ENCODE measurements at places on chromosomes 7 and 10.

DNA sequence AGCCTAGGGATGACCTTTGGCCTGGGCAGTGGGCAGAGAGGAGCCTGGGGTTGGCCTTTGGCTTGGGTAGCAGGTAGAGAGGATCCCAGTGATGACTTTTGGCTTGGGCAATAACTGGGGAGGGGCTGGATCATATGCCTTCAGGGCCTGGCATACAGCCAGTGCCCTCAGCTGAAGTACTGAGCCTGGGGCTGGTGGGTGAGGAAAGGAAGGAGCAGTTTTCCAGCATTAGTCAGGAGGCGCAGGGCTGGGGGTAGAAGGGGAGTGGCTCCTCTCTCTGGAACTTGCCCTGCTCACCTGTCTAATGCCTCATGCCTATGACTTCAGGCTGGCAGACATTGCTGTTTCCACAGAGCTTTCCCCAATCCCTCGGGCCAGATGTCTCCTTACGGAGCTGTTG, 15.2 kb upstream of the COMTD1 start:
- DNase-seq: no peak

DNA sequence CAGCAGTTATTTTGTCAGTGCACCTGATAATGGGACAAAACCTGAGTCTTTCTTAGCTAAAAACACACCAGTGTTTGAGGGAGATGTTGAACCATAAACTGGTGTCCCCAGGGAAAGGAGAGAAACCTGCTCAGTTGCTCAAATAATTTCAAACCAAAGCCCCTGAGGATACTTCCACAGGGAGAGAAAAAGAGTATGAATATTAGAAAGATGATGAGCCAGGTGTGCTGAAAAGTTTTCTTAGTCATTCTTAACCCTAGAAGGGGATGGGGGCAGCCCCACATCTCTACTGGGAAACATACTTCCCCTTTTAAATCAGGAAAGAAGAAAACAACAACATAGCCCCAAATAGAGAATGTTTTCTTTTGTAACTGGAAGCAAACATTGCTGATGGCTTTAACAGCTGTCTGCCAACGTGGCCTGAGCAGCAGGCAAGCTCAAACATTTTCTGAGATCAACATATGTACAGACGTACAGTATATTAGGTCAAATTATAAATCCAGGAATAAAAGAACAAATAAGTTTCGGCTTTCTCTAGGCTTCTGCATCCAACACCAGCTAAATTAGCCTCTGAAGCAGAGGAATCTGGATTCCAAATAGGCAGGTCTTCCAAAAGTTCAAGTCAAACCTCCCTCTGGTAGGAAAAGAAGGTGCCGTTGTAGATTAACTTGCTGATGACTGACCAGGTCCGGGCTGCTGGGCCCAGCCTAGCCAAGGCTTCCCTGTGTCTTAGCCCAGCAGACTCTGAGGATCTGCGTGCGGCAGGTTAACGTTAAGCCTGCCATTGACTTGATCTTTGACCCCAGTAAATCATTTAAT, 30.5 kb upstream of the FBXW4 start:
- no peak for DNase-seq

- DNase-seq: no peak
These were observed 33.5 kb downstream of the FIGNL1 start for GRCh38 chr7:50416527-50417182.

GRCh38 chr10:92834986-92835385, 13.3 kb upstream of the EXOC6 start:
- DNase-seq: no peak

GRCh38 chr10:3679950-3680629, 104.9 kb downstream of the KLF6 start:
- no peak for DNase-seq

DNA sequence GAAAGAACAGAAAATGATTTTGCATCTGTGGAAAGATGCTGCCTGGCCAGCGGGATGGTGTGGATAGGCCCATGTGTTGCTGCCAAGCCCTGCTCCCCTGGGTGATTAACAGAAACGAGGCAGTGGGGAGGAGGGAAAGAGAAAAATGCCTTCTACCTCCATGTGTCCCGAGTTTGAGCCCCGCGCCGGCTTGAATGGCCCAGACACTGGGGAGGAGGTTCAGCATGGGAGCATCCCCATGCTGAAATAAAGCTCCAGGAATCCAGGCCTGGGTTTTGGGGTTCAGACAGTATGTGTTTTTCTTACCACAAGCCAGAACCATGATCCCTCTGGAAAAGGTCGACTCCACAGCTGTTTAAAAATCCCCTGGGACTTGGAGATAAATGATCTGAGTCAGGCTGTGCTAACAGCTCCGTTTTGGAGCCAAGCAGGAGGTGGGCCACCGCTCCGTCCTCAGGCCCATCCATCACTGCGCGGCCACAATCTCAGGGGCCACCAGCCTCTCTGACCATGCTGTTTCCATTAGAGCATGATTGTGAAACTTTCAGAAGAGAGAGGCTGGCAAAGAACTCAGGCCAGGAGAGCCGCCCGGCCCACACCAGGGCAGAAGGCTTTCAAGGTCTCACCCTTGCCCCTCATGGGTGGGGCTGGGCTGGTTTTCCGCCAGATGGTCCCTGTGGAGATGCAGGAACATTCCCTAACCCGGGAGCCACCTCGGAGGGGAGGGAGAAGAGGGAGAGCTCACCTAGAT, 299.7 kb downstream of the ZEB1 start:
- no peak for DNase-seq

DNA sequence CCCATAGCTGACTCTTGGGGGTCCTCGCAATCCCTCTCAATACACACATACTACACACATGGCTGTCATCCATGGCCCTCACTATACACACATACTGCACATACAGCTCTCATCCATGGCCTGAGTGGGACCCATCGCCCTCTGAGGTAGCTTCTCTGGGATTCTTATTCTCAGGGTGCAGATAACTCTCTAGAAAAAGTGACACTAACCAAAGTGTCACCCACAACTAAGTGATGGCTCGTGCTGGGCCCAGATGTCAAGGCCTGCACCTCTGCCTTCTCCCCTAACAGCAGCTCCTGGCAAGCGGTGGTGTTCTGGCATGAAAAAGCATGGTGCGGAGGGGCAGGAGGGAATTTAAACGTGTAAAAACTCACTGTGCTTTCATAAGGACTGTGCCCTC, 62.7 kb upstream of the ZPBP start:
- no peak for DNase-seq

- no peak for DNase-seq
These were observed 17.8 kb upstream of the INSIG1 start for GRCh38 chr7:155279787-155280445.

GRCh38 chr10:21494191-21495001, 31.1 kb downstream of the SKIDA1 start:
- no peak for DNase-seq

DNA sequence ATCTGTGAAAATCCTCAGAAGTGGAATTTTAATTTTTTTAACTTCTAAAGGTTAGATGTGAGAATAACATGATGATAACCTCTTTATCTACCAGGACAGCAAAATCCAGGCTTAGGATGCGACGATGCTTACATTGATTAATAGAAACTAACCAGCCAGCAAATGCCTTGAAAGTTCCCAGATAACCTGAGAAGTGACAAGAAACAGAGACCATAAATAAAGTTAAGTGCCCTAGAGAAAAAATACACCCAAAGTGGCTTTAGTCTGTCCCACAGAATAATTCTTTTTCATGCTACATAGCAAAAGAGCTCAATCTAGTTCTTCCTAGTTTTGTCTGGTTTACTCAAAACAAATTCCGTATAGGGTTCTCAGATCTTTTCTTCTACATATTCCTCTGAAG, 262.7 kb downstream of the WDR11 start:
- no peak for DNase-seq

DNA sequence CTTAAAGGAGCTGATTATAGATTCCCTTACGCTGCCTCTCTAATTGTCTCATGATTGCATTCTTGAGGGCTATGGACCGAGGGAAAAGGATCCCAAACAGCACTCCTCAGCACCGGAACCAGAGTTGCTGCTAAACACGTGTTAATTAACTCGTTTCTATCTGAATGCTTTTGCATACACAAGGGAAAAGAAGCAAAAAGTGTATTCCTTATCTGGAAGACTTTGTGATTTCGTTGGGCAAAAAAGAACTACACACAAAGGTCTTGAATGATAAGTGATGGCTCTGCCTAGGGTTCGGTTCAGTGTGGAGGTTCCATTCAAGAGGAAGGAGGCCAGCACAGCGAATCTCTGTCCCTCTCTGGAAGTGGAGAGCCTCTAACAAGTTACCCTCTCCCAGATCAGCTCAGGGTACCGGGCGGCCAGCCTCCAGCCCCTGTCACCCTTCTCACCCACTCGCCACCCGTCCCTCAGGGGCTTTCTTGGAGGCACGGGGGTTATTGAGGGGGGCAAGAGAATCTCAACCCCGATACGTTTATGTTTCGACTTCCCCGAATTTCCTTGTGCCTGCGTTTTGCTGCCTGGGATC, 515 bp upstream of the SLC4A2 start:
- no peak for DNase-seq

DNA sequence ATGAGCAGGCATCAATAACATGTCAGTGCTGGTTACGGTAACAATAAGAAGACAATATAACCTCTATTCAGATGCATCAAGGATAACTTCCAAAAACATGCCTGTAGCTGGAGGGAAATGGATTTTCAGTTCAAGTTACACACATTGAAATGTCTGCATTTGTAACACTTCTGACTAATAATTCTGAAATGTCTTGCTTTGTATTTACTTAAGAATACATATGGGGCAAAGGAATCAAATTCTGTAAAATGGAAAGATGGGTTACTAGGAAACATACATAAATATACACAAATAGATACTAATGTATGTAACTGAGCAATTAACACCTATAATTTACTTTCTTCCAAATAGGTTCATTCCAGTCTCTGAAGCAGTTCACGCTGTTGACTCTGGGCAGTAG, 18.6 kb upstream of the MTPN start:
- DNase-seq: no peak

GRCh38 chr10:125257521-125258108, 97.3 kb upstream of the CTBP2 start:
- no peak for DNase-seq

GRCh38 chr10:125060482-125060825, 99.9 kb downstream of the CTBP2 start:
- no peak for DNase-seq

DNA sequence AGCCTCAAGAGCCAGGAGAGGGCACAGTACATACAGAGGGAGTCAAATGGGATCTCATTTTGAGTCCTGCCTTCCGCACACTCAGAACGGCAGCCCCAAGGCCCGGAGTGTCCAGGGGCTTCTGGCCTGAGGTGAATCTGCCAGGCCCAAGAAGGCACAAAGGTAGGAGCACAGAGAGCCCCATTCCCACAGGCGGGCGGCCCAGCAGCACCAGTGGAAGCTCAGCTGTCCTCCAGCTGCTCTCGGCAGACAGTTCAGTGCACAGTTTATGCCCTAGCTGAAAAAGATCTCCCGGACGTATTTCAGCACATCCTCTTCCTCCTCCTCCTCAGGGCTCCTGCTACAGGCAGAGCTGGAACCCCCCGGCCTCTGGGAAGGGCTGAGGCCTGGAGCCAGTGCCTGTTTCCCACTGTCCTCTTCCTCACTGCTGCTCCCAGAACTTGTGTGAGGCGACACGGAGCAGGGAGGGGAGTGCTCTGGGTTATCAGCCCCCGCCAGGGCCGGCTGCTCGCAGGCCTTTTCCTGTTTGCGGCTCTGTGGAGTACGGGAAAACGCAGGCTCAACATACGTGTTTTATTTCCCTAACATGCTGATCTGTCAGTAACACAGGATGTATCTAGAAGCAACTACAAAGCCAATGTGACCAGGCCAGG, 4.0 kb downstream of the CYREN start:
- no peak for DNase-seq

- DNase-seq: no peak
These were observed 72.5 kb upstream of the AGR3 start for GRCh38 chr7:16954321-16954720.

GRCh38 chr7:140333223-140333622, 65.1 kb downstream of the SLC37A3 start:
- no peak for DNase-seq

DNA sequence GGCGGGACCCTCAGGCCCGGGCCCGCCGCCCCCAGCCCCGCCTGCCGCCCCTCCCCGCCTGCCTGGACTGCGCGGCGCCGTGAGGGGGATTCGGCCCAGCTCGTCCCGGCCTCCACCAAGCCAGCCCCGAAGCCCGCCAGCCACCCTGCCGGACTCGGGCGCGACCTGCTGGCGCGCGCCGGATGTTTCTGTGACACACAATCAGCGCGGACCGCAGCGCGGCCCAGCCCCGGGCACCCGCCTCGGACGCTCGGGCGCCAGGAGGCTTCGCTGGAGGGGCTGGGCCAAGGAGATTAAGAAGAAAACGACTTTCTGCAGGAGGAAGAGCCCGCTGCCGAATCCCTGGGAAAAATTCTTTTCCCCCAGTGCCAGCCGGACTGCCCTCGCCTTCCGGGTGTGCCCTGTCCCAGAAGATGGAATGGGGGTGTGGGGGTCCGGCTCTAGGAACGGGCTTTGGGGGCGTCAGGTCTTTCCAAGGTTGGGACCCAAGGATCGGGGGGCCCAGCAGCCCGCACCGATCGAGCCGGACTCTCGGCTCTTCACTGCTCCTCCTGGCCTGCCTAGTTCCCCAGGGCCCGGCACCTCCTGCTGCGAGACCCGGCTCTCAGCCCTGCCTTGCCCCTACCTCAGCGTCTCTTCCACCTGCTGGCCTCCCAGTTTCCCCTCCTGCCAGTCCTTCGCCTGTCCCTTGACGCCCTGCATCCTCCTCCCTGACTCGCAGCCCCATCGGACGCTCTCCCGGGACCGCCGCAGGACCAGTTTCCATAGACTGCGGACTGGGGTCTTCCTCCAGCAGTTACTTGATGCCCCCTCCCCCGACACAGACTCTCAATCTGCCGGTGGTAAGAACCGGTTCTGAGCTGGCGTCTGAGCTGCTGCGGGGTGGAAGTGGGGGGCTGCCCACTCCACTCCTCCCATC, 82.7 kb downstream of the PAX2 start:
- DNase-seq: no peak

DNA sequence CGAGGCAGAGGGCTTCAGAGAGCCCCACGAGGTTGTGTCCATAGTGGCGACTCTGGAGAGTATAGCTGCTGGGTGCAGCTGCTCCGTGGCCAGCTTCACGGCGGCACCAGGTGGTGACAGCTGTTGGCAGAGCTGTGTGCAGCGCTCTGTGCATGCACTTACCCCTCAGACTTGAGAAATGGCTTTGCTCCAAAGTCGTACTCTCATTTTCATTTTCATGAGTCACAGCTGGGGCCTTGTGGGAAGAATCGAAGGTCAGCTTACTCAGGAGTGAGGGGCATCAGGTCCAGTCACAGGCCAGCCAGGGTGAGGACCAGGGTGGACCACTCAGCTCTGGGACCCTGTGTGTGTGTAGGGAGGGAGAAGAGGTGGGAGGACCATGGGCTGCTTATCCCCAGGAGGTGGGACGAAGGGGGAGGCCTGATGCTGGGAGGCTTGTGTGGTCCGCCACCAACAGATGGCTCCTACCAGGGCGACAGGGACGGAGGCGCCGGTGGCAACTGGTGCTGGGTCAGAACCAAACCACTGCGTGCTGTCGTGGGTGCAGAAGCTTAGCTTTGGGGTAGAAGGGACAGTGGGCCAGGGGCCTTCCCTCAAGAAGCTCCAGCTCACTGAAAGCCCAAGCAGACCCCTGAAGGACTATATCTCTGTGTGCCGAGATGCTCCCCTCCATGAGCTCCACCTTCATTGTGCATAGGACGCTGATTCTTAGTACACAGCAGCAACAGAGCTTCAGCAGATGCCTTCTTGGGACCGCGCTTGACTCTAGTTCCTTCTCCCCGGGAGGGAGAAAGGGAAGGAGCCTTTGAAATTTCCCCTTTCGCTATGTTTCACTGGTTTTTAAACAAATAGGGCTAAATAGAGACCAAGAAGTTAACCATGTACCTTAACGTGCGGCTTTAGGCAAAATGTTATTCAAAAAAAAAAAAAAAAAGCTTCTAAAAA, 225.0 kb downstream of the CELF2 start:
- DNase-seq: no peak
